ENCODE measurements at places on chromosomes 3 and 15. TPM values are rescaled to one million over a fixed set of nuclear protein-coding genes. Genes with fewer than 3 reads are reported as not detected.
A peak's percentile ranks its signal among the peaks of the same experiment; 100 is the strongest.

DNA sequence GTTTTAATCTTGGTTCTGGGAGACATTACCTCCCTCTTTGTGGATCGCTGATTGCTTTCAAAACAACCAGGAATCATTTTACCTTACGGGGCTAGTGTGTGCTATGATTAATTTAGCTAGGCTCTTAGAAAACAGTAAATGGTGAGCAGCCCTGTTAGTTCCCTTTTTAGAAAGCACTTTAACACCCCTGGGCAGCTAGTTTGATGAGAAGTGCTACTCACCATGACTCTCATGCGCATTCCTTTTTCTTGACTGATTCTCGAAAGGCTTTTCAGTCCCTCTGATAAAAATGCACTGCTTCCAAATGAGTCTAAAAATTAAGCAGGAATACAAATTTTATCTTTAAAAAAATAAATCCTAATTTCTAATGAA, 75.3 kb upstream of the LEKR1 start:
- DNase-seq, result no peak

- peak; percentile 31 for DNase-seq
Measured at GRCh38 chr3:66472313-66473134, 28.3 kb downstream of the LRIG1 start.

- DNase-seq, result no peak
Measured at GRCh38 chr15:33587773-33588172, 277.0 kb downstream of the RYR3 start.

- no peak for DNase-seq
Measured at GRCh38 chr15:60941448-60941847, 287.7 kb downstream of the RORA start.

GRCh38 chr3:20040548-20041196, 426 bp downstream of the KAT2B start:
- DNase-seq, result peak; percentile 68

- DNase-seq, result peak; percentile 58
Measured at GRCh38 chr3:13281507-13282357, 138.4 kb downstream of the NUP210 start.

CIB2 gene
- 26.7 TPM for polyA plus RNA-seq

PROK2 gene
- polyA plus RNA-seq, result not detected

GATM gene
- 3.7 TPM for polyA plus RNA-seq

NRROS gene
- polyA plus RNA-seq, result not detected

Data from A549 (cell line).